ENCODE measurements at places on chromosomes 5 and 9. TPM values are rescaled to one million over a fixed set of nuclear protein-coding genes. Genes with fewer than 3 reads are reported as not detected.

PCDH12 gene
- total RNA-seq, result 0.48 TPM

CHMP5 gene
- total RNA-seq, result 75.5 TPM

SH3PXD2B gene
- total RNA-seq, result 12.4 TPM

APBA1 gene
- 21.8 TPM for total RNA-seq

C1QTNF3 gene
- 0.46 TPM for total RNA-seq

SMIM33 gene
- total RNA-seq, result not detected

DNA sequence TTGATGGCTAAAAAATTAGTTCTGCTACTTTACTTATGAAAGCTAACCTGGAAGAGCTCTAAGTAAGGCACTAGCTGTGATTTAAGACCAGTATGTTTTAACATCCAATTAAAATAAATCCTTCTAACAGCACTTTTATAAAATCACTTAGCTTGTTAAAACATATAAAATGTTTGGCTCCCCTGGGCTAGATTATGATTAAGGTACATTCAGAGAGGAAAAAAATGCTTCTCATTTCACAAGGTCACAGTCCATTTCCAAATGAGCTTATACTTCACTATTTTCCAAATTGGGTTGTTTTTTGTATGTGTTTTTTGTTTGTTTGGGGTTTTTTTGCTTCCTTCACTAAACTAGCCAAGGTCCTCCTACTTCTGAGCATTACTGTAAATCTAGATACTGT lies 875.0 kb upstream of the DMAC1 start:
- H3K27ac ChIP-seq, result no peak overlapping the region
- DNase-seq, result no peak
- no peaks in the 10 kb centered on the region for H3K4me1 ChIP-seq
- H3K27me3 ChIP-seq, result no peaks in the 10 kb centered on the region

GRCh38 chr9:79974806-79975422 lies 403.1 kb downstream of the TLE4 start:
- no peaks in the 10 kb centered on the region for H3K4me1 ChIP-seq
- H3K4me3 ChIP-seq, result no peak overlapping the region
- H3K27me3 ChIP-seq, result peaks cover 32% of the 10 kb centered on the region

DNA sequence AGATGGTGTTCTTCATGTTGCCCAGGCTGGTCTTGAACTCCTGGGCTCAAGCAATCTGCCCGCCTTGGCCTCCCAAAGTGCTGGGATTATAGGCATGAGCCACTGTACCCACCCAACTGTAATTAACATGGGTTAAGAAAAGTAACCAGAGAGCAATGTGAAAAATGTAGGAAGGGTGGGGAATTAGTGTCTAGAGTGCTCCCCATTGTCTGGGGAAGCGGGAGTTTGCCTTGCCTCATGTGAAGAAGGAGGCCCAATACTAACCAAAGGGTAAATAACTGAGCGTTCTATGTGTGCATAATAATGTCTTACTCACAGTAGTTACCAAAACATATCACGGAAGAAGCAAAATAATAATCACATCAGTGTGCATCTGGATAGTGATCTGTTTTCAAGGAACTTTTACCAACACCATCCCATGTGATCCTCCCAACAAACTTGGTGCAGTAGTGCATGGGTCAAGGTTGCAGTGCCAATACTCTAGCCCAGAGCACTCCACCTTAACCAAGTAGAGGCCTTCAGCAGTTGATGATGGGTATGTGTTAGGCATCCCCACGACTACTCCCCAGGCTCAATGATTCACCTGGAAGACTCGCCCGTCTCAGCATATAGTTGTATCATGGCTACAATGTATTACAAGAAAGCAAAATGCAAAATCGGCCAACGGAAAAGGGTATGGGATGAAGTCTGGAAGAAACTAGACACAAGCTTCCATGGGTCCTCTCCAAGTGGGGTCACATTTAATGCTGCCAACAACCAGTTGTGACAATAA lies 26.2 kb downstream of the GNAQ start:
- no peak for DNase-seq
- peaks cover 12% of the 10 kb centered on the region for H3K36me3 ChIP-seq
- peaks cover 62% of the 10 kb centered on the region for H3K4me1 ChIP-seq
- no peak overlapping the region for H3K27ac ChIP-seq
- H3K27me3 ChIP-seq, result no peaks in the 10 kb centered on the region

DNA sequence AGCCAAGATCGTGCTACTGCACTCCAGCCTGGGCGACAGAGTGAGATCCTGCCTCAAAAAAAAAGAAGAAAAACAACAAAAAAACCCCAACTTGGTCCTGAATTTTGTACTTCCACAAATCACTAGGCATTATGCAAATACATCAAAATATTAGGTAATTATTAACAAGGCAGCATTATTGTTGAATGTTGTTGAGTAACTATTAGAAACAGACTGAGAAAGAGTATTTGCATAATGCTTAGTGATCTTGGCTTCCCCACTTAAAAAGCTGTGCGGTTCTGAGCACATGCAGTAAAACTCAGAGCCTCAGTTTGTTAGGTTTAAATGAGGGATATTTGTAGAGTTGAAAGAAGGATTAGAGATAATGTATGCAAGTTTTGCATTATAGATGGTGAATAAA lies 64.2 kb downstream of the SCAMP1 start:
- no peak overlapping the region for H3K4me3 ChIP-seq
- H3K36me3 ChIP-seq, result peaks cover 15% of the 10 kb centered on the region
- peaks cover under 1% of the 10 kb centered on the region for H3K4me1 ChIP-seq
- no peak overlapping the region for H3K27ac ChIP-seq
- H3K27me3 ChIP-seq, result no peaks in the 10 kb centered on the region
- no peak for DNase-seq

DNA sequence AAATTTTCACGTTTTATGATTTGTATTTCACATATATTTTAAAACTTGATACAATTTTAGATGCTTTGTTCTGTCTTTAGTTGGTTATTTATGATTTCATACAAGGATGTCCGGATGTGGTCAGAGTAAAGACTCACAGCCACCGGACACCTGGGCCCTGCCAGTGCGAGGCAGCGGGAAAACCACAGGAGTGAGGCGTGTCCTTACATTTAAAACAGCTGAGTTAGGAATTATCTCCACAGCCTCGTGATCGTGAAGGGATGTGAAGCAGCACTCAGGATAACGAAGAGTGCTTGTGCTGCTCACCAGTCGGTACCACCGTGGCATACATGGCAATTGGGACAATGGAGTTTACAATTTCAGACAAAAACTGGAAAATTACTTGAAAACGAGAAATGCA lies 14.0 kb downstream of the SNX18 start:
- H3K27ac ChIP-seq, result no peak overlapping the region
- no peak overlapping the region for H3K4me3 ChIP-seq
- H3K36me3 ChIP-seq, result peaks cover 7% of the 10 kb centered on the region
- H3K4me1 ChIP-seq, result peaks cover 36% of the 10 kb centered on the region

DNA sequence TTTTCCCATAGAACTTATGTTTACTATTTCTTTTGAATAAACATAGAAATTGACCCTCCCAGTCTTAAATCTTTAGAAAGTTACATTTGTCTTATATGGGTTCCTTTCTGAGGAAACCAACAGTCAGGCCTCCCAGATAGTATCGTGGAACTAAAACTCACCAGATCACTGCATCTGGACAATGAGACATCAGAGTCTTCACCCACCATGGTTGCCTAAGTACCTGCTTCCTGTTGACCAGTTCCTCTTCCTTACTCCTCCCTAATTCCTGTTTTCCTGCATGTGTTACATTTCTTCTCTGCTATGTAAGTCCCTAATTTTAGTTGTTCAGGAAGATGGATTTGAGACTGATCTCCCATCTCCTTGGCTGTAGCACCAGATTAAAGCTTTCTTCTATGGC lies 462.2 kb downstream of the DIRAS2 start:
- no peak for DNase-seq
- H3K27me3 ChIP-seq, result no peaks in the 10 kb centered on the region
- H3K4me1 ChIP-seq, result no peaks in the 10 kb centered on the region
- no peaks in the 10 kb centered on the region for H3K36me3 ChIP-seq
- no peak overlapping the region for H3K4me3 ChIP-seq

- H3K27ac ChIP-seq, result peak overlapping the region; percentile 84
- H3K27me3 ChIP-seq, result no peaks in the 10 kb centered on the region
- DNase-seq, result peak; percentile 32
- H3K4me1 ChIP-seq, result peaks cover 96% of the 10 kb centered on the region
Observed at GRCh38 chr5:74950836-74951515, 84.8 kb upstream of the FAM169A start.

DNA sequence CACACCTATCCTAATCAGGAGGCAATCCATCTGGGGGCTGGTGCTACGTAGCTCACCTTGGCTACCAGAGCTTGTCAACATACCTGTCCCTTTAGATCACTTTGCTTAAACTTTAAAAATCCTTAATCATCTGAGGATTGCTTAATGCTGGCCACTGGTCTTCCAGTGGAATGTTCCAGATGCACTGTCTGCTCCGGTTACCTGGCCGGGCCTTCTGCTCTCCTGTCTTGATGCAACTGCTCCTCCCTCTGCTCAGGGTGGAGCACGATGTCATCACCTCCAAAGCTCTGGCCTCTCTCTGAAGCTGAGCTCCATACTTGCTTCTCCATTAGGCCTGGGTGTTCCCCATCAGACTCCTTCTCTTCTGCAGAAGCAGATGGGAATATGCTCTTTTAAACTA lies 106.5 kb upstream of the OTULINL start:
- peaks cover 13% of the 10 kb centered on the region for H3K27me3 ChIP-seq
- H3K27ac ChIP-seq, result peak overlapping the region; percentile 92
- no peak for DNase-seq
- peaks cover 59% of the 10 kb centered on the region for H3K4me1 ChIP-seq

GRCh38 chr5:82050955-82051354 lies 79.1 kb downstream of the ATG10 start:
- H3K36me3 ChIP-seq, result no peaks in the 10 kb centered on the region
- H3K27me3 ChIP-seq, result no peaks in the 10 kb centered on the region
- no peak overlapping the region for H3K4me3 ChIP-seq
- DNase-seq, result no peak
- no peak overlapping the region for H3K27ac ChIP-seq
- peaks cover 10% of the 10 kb centered on the region for H3K4me1 ChIP-seq

Measured in HFFc6 (cell line).